LoVo (cell line): ENCODE measurements at places on chromosomes 4 and X.

- peak; percentile 38 for DNase-seq
Measured at GRCh38 chrX:107710617-107711391, 64.8 kb downstream of the TSC22D3 start.

GRCh38 chr4:114116861-114117260 lies 137.4 kb upstream of the ARSJ start:
- DNase-seq, result no peak

DNA sequence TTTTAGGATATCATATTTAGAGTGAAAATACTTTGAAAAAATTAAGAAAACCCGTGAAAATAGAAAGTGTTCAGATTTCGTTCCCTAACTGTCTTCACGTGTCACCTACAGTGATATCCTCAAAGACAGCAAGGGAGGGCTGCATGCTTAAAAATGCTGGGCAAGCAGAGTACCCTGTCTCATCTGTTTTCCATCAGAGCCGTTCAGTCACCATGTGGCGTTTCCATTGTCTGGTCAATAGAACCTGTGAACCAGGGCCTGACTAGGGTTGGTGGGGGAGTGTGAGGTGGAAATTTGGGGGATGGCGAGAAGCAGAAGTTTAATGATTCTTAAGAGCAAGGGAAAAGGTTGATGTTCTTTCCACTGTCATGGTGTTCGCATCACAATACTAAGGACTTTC lies 173.9 kb downstream of the BMPR1B start:
- no peak for DNase-seq

DNA sequence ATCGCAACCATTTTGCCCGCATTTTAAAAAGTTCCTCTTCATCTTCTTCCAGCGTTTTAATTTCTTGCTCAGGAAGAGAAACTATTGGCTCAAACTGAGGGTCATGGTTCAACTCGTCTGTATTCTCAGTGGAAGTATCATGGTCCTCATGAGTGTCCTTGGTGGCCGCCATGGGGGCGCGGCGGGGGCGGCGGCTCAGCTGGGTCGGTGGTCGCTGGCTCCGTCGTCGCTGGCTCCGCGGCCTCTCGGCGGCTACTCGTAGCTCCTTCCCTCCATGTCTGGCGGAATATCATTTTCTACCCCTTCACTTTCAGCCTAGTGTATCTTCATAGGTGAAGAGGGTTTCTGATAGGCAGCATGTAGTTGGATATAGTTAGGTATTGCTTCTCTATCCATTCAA lies 492.0 kb upstream of the MAGEB18 start:
- no peak for DNase-seq

DNA sequence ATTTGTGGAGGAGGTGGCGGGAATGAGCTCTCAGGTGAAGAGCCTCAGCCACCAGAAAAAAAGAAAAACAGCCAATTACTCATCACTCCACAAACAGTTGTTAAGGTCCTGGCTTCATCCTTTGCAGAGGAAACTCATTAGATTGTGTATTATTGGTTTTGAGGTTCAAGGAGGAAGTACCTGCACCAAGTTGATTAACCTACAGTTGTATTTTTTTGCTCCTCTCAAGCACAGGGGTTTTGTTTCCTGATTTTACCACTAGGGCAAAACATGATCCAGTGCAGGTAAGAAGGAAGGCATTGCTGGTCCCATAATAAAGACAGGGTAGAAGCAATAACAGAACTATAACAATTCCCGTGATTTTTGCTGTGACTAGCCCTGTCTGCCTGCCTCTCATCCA lies 84.0 kb upstream of the QRFPR start:
- DNase-seq, result no peak
